ENCODE measurements at places on chromosomes 6 and 20.
A peak's percentile ranks its signal among the peaks of the same experiment; 100 is the strongest.

GRCh38 chr20:7346562-7346961, 579.1 kb downstream of the BMP2 start:
- DNase-seq: no peak
- no peaks in the 10 kb centered on the region for H3K4me1 ChIP-seq

DNA sequence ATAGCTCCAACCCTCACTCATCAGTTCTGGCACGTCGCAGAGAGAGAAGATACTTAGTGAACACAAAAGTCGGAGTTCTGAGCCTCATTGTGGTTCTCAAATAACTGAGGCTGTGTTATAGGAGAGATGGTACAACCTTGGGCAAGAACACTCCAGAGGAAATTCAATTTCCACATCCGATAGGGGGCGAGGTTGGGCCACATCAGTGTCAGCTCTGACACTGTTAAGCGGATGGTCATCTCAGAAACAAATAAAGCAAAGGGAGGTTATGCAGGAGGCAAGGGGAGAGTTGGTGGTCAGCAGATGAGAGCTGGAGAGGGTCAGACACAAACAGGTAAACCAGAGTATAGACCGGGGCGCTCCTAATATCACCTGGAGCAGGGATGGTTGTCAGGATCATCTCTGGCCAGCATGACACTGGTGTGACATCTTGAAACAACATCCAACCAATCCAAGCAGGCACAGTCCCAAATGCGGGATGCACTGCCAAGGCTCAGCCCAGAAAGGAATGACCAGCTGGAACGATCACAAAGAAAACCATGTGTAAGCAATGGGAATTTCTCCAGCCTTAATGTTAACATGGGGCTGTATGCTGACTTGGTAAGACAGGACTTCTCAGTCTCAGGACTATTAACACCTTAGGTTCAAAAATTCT, 331.8 kb downstream of the HACE1 start:
- no peak overlapping the region for H3K4me3 ChIP-seq
- H3K27ac ChIP-seq: peak overlapping the region; percentile 31
- no peaks in the 10 kb centered on the region for H3K36me3 ChIP-seq

GRCh38 chr20:1757606-1758512, 100.3 kb upstream of the SIRPG start:
- H3K4me3 ChIP-seq: no peak overlapping the region
- H3K36me3 ChIP-seq: no peaks in the 10 kb centered on the region
- H3K27me3 ChIP-seq: no peaks in the 10 kb centered on the region

- no peak for DNase-seq
- H3K4me1 ChIP-seq: peaks cover 11% of the 10 kb centered on the region
- H3K36me3 ChIP-seq: no peaks in the 10 kb centered on the region
- H3K27me3 ChIP-seq: peaks cover 26% of the 10 kb centered on the region
Measured at GRCh38 chr20:51801122-51801822, 1.0 kb downstream of the SALL4 start.

DNA sequence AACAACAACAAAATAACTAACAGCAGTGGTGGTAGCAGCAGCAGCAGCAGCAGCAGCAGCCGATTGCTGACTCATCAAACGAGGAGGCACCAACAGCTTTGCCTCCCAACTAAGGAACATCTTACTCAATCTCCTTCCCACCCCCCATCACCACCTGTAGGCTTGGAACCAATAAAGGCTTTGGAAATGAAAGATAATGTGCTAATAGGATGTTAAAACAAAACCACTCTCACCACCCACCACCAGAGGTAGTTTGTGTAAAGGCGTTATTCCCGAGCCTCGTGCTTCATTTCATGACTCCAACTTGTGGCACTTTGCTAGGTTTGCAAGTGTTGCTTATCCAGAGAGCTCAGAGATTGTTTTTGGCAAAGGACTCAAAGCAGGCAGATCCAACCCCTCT, 346.5 kb downstream of the CD83 start:
- no peaks in the 10 kb centered on the region for H3K27me3 ChIP-seq
- no peaks in the 10 kb centered on the region for H3K36me3 ChIP-seq
- H3K4me3 ChIP-seq: no peak overlapping the region

GRCh38 chr6:107114926-107115694, at the start of gene BEND3:
TSS of gene BEND3 (minus strand) at chr6:107115515. CDS start at chr6:107099285, 16,230 bp downstream.
- H3K36me3 ChIP-seq: no peaks in the 10 kb centered on the region
- peak; percentile 70 for DNase-seq
- H3K27ac ChIP-seq: peak within 1 kb of the TSS; percentile 85
- H3K4me1 ChIP-seq: peaks cover 11% of the 10 kb centered on the region
- H3K4me3 ChIP-seq: peak within 1 kb of the TSS; percentile 97

GRCh38 chr6:43993881-43994523, 133.2 kb downstream of the MRPL14 start:
- H3K4me3 ChIP-seq: no peak overlapping the region
- no peaks in the 10 kb centered on the region for H3K27me3 ChIP-seq
- H3K27ac ChIP-seq: peak overlapping the region; percentile 78
- H3K4me1 ChIP-seq: peaks cover 20% of the 10 kb centered on the region

DNA sequence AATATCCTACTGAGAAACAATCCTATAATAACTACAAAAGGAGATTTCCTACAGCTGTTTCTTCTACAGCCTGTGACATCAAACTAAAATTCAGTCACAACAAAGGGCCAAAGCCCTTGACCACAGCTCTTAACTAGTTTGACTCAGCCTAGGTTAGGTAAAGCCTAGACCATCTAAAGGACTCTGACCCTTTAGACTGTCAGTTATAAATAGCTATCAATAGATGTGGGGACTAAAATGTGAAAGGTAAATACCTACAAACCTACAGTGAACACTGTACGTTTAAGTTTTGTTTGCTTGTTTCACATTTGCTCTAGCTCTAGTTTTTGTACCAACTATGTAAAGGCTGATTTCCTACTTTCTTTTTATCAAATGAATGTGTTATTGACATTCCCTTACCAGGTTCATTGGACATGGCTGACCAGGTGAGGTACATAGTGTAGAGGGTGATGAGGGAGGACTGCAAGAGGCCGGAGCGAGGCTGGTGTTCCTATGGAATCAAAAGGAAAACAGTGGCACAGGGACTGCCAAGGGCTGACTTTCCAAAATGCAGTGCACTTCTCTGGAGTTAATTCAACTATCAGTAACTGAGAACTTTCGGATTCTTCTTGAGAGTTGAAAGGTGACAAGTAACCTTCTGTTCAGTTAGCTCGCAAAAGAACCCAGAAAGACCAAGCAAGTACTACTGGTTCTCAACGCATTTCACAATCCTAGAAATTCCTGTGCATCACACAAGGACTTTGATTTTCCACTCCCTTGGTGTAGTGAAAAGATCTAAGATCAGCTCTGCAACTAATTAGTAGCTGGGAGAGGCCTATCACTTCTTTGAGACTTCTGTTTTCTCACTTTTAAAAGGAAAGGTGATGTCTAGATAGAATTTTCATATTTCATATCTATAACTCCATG, 17.2 kb downstream of the SERINC3 start:
- no peaks in the 10 kb centered on the region for H3K4me1 ChIP-seq
- no peak overlapping the region for H3K4me3 ChIP-seq
- no peaks in the 10 kb centered on the region for H3K27me3 ChIP-seq

DNA sequence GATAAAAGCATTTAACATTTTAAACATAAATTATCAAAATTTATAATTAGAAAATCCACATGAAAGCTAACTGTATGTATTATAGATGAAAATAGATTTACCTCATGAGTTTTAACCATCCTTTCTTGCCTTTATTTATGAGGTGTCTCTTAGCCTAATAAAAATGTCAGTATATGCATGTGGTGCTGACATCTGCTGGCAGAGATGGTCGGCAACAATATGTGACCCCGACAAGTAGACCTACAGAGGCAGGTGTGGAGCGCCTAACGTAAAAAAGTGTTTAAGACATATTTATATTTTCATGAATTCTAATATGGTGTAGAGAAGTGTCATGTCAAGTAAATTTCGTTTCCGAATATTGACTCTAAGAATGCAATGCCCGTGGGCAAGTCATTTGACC, 149.0 kb upstream of the FUT9 start:
- no peaks in the 10 kb centered on the region for H3K4me1 ChIP-seq
- no peak overlapping the region for H3K27ac ChIP-seq
- DNase-seq: no peak
- no peak overlapping the region for H3K4me3 ChIP-seq
- H3K36me3 ChIP-seq: no peaks in the 10 kb centered on the region

- DNase-seq: no peak
- H3K4me3 ChIP-seq: no peak overlapping the region
Measured at GRCh38 chr6:129845696-129846095, 15.4 kb downstream of the TMEM244 start.

- H3K4me1 ChIP-seq: no peaks in the 10 kb centered on the region
- no peak for DNase-seq
- no peaks in the 10 kb centered on the region for H3K36me3 ChIP-seq
- no peak overlapping the region for H3K4me3 ChIP-seq
- H3K27me3 ChIP-seq: no peaks in the 10 kb centered on the region
- H3K27ac ChIP-seq: no peak overlapping the region
Measured at GRCh38 chr6:130070792-130071191, 52.4 kb downstream of the L3MBTL3 start.

GRCh38 chr20:21182832-21183563, 57.1 kb downstream of the KIZ start:
- no peaks in the 10 kb centered on the region for H3K27me3 ChIP-seq
- H3K36me3 ChIP-seq: no peaks in the 10 kb centered on the region
- H3K4me3 ChIP-seq: no peak overlapping the region
- H3K4me1 ChIP-seq: no peaks in the 10 kb centered on the region
- peak overlapping the region; percentile 79 for H3K27ac ChIP-seq

- H3K4me3 ChIP-seq: no peak overlapping the region
- H3K4me1 ChIP-seq: peaks cover 3% of the 10 kb centered on the region
- H3K36me3 ChIP-seq: no peaks in the 10 kb centered on the region
- H3K27ac ChIP-seq: no peak overlapping the region
- no peaks in the 10 kb centered on the region for H3K27me3 ChIP-seq
Measured at GRCh38 chr20:48278961-48279481, 493.7 kb upstream of the SULF2 start.

DNA sequence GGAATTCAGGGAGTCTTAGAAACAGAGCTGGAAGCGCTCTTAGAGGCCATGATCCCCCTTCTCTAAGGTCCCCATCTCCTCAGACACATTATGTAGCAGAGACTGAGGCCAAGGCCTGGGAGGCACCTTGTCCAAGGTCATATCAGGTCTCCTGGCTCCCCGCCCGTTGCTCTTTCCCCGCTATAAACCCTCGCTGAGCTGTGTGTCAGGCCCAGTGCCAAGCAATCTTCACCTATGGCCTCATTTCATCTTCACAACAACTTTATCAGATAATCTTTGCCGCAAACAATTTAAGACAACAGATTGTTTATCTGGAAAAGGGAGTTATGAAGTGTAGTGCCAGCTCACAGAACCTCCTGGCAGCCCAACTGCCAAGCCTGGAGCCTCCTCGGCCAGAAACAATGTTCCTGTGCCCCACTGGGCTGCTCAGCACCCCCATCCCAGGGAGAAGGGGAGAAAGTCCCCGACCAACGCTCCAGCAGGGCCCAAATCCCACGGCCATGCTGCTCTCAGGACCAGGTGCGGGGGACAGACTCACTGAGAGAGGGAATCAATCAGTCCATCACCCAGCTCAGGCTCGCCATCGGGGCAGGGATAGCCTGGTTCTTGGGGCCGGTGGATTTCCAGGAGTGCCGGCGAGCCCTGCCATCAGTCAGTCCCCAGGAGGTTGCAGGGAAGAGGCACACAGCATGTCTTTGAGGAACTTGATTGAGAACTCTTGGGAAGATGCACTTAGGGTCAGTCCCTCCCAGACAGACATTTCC, 16.9 kb upstream of the FANCE start:
- no peak overlapping the region for H3K27ac ChIP-seq
- H3K4me3 ChIP-seq: no peak overlapping the region
- DNase-seq: no peak
- H3K27me3 ChIP-seq: no peaks in the 10 kb centered on the region

- no peaks in the 10 kb centered on the region for H3K27me3 ChIP-seq
- no peaks in the 10 kb centered on the region for H3K36me3 ChIP-seq
- no peak overlapping the region for H3K27ac ChIP-seq
- peaks cover 20% of the 10 kb centered on the region for H3K4me1 ChIP-seq
Measured at GRCh38 chr6:11275598-11275997, 43.1 kb upstream of the NEDD9 start.

DNA sequence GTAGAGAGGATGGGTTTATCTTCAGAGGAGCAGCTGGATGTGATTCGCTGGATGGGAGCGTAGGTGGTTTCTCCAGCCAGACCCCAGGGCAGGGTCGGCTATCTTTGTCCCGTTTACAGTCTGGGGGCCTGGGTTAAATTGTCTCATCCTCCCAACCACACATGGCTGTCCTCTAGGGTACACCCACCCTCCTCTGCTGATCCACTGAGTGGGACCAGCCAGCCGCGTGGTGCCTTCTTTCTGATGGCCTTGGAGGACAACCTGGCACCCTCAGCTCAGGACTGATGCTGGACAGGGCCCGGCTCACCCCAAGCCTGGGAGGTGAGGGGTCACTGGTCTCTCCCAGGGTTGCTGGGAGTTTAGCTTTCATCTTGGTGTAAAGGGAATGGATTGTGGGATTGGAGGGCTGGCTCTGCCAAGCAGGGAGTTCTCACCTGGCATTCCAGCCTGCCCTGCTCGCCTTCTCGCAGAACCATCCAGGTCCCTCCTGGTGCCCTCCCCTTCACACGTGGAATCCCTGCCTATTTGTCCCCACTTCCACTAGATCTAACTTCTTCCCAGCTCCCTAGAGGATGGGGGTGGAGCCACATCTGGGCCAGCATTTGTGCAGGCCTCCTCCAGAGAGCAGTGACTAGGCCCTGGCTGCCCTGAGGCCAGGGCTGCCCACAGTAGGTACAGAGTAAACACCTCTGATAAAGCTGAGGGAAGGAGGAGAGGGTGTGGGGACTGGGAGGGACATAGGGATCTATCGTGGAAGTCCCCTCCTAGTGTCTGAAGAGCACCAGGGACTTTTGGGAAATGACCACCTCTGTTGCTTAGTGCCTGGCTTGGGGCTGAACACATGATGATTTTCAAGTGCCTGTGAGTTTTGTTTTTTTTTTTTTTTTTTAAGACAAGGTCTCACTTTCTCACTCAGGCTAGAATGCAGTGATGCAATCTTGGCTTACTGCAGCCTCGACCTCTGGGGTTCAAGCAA, 1.6 kb downstream of the ITPR3 start:
- H3K4me3 ChIP-seq: peak overlapping the region; percentile 80
- H3K27me3 ChIP-seq: no peaks in the 10 kb centered on the region
- no peaks in the 10 kb centered on the region for H3K36me3 ChIP-seq

DNA sequence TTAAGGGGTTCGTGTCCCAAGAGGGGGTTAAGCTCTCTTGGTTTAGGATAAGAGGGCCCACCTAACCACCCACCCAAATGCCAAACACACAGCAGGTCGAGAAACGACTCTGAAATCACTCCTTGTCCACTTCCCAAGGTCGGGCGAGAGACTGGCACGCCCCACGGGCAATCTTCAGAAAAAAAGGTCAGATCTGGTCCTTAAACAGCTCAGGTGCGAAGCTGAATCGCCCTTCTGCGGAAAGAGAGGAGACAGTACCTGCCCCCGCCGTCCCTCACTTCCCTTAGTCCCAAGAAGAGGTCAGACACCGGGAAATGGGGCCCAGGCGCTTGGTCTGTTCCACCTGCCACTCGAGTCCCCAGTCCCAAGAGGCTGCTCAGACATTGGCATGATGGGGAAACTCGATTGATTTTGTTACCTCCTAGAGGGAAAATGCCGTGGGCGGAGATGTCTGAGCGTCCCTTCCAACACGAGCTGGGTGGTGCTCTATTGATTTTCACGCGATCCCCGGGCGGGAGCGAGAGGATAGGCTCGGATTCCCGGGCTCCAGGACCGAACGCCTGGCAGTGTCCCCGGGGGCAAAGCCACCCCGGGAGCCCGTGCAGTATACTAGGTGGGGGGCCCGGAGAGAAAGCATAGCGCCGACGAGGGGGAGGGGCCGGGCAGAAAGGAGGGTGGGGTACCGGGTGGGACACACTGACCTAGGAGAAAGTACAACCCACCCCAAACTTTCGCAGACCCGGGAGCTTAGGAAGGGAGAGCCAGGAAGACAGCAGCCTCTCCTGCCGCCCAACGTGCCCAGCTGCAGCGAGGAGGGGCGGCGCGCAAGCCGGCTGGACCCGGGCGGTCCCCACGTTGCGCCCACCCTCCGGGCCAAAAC, 1.1 kb upstream of the SAMD5 start:
- no peaks in the 10 kb centered on the region for H3K27me3 ChIP-seq
- peak overlapping the region; percentile 80 for H3K4me3 ChIP-seq
- peak overlapping the region; percentile 54 for H3K27ac ChIP-seq
- H3K4me1 ChIP-seq: no peaks in the 10 kb centered on the region
